ENCODE measurements at places on chromosomes 12 and 14.

DNA sequence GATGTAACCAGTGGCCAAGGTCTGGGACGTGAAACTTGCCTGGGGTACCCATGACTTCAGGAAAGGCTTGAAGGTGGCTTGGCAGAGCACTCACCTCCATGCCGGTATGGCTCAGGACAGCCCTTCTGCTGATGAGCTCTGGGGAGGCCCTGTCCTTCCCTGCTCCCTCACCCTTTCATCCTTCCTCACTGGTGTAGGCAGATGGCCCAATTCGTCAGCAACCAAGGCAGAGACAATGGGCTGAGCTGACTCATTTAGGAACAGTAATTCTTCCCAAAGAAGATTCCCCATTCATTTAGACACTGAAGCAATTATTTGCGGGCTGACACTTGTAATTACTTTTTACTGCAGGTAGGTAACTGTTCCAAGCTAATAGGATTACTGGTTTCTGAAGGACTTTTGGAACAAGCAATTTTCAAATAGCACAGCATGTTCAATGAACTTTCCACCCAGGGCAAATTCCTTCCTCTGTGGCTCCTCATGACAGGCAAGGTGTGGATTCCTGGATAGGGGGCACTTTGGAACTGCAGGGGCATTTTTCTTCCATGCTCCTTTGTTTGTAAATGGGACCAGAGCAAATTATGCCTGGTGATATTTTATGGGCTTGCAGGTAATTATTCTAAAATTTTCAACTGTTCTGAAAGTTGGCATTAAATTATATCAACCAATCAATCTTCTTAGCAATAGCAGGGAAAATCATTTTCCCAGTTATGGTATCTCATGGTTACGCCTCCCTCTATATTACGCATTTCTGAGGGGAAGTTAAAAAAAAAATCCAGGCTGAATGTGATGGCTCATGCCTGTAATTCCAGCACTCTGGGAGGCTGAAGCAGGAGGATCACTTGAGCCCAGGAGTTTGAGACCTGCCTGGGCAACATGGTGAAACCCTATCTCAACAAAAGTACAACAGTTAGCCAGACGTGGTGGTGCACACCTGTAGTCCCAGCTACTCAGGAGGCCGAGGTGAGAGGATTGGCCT is 24.1 kb upstream of the NRDE2 start:
- DNase-seq: no peak

- DNase-seq: no peak
Observed at GRCh38 chr12:51346581-51346980, at the start of gene CELA1. TSS of gene CELA1 (minus strand) at chr12:51346679. CDS start at chr12:51346638, 41 bp downstream.

DNA sequence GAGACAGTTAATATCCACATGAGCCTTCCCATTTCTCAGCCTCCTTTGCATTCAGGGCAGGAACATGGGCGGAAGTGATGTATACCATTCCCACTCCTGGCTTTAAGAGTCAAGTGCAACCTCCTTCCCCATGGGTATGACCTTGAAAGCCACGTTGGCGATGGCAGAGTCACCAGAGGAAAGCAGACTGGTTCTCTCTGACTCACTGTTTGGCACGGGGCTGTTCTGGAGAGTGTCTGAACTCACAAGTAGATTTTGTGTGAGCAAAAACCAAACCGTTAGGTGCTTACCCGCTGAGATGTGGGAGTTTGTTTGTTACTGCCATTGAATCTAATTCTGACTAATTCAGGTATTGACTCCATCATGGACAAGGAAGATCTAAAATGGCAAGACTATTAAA is 36.7 kb upstream of the PZP start:
- DNase-seq: no peak

DNA sequence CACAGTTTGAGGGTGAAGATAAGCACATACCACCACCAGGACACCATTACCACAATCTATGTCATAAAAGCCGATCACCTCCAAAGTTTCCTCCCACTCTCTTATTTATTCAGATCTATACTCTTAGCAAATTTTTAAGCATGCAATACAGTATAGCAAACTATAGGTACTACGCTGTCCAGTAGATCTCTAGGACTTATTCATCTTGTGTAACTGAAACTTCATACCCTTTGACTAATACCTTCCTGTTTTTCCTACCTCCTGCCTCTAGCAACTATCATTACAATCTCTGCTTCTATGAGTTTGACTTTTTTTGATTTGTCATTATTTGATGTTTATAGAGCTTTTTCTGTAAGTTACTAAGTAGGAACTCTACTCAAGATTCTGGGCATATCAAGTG is 84.5 kb upstream of the MANSC4 start:
- DNase-seq: no peak

GRCh38 chr12:662566-663292 is 516 bp downstream of the NINJ2 start:
- no peak for DNase-seq

- no peak for DNase-seq
Observed at GRCh38 chr12:5257763-5258495, 174.0 kb upstream of the NTF3 start.

DNA sequence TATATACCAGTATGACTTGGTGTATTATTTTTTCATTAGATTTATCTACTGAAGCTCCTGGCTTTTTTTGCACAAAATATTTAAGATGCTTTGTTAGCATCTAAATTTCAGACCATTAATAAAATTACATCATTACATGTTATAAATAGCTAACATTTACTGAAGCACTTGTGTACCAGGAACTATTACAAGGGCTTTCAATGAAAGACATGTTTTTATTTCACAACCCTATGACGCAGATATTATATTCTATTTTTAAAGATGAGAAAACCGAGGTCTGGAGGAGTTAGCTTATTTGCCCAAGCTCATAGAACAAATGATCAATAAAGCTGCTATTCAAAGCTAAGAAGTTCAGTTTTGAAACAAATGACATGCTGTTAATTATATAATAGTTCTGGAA is 420.4 kb upstream of the DCN start:
- no peak for DNase-seq

- no peak for DNase-seq
Observed at GRCh38 chr14:63454863-63455622, 88.1 kb downstream of the PPP2R5E start.

GRCh38 chr12:77407931-77408330 is 342.6 kb upstream of the E2F7 start:
- no peak for DNase-seq

DNA sequence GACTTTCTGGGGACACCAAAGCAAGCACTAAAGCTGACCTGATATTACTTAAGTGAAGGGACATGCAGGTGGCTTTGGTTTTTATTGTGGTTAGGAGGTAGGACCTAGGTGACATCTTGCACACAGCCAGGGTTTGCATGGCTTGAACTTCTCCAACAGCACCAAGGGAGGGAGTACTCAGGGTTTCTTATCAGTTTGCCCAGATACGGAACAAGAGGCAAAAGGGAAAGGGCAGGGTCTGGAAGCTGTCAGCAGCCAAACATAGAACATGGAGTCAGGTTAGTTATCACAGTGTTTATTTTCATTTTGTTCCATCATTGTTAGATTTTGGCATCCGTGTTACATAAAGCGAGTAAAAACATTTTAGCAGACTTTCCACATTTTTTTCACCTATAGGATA is 186.3 kb upstream of the CLEC14A start:
- no peak for DNase-seq

Data from activated gamma-delta T cell treated with Interleukin-2 at 50 U/mL for 16 hours (primary cell).